ENCODE measurements at places on chromosomes 13 and 19.
A peak's percentile ranks its signal among the peaks of the same experiment; 100 is the strongest.

DNA sequence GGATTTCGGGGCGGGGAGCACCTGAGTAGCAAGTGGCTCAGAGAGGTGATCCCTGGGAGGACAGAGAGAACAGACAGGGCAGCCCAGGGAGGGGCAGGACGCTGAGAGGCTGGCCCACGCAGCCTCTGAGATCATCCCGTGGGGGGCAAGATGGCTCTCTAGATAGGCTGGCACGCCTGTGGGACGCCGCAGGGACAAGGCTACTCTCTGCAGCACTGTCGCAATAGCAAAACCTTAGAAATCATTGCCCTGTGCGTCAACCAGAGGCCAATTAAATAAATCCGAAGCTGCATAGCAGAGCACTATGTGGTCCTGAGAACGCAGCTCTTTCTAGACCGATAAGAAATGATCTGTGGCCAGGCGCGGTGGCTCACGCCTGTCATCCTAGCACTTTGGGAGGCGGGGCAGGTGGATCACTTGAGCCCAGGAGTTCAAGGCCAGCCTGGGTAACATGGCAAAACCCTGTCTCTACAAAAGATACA lies 5.1 kb downstream of the PEX11G start:
- no peak for DNase-seq

- DNase-seq = no peak
Measured at GRCh38 chr19:29881386-29881785, 60.7 kb upstream of the URI1 start.

DNA sequence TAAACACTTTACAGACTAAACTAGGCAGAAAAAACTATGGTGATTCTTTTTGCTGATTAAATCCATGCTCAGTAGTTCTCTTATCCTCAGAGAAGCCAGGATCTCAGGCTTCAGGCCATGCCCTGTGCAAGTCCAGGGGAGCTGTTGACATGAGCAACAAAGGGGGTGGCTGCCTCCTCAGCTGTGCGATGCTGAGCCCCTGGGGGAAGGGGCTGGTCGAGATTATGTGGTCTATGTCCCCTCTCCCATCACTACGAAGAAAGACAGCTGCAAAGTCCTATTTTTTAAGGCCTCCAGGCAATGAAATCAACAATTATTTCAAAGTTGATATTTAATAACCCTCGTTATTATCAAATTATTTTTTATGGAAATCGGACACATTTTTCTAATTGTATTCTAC lies 37.0 kb downstream of the IRS2 start:
- DNase-seq = no peak

DNA sequence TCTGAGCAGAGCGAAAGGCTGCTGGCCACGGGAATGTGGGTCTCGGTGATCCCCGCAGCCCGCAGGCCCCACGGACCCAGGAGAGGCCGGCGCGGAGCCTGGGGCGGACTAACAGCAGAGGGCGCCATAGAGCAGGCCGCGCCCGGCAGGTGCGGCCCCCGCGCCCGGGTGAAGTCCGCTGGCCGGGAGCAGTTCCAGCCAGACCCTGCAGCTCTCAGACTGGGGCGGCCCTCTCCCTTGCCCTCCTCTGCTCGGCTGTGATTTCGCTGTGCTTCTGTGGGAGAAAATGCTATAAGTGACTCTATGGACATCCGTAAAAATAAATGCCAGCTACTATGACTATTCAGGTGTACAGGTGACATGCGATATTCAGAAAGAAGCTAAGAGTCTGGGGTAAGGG lies 37.7 kb downstream of the GSX1 start:
- peak; percentile 41 for DNase-seq

- DNase-seq = no peak
Measured at GRCh38 chr13:100566543-100566942, 22.0 kb downstream of the GGACT start.

DNA sequence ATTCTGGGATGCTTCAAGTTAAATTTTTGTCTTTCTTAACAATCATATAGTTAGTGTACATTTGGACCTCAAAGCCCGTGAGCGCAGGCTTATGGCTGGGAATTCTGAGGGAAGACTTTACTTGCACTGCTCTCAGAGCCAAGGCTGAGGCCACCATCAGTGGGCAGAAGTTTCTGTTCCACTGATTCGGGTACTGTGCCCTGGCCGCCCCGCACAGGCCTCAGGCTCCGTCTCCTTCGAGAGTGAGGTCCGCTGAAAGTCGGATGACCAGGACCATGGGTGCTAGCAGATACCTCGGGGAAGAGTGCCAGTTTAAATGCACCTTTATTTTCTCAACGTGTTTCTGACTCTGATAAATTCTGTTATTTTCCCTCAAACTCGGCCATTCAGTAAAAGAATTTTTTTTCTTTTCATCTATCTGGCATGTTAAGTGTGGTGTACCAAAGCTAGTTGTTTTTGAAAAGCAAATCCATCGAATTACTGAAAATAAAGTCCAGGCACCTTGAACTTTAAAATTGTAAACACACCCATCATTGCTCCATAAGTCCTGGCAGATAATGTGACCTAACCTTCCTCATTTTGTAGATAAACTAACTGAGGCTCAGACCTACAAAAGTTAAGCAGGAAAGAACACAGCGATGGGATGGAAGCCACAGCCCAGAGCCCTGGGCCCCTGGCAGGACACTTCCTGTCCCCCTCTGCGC lies 126.7 kb downstream of the SOX1 start:
- DNase-seq = no peak

DNA sequence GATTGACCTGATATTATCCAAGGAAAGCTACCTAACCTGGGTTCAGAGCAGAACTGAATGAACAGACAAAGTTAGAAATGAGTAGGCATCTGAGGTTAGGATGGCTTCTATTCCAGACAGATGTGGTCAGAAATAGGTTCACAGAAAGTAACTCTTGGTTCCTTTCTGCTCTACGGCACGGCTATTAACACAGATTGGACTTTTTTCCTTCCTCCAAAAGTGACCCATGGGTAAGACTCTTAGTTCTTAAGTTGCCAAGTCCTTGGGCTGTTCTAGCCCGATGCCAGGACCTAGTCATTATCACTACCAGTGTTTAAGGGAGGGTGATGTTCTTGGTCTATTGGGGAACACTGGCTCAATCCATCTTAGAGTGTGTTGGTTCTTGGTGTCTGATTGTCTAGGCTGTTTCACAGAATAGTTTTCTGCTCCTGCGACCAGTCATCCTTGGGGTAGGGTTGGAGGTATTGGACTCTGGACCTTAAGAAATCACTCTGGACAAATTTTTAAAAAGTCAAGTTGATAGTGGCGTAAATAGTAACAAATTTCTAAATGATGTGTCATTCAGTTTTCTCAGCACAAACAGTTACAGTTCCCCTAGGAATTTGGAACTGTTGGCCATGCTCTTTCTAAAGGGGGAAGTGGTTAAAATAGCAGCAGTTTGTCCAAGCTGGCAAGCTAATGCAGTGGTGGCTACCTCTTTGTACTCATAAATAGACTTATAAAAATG lies 60.1 kb upstream of the MYCBP2 start:
- DNase-seq = no peak

DNA sequence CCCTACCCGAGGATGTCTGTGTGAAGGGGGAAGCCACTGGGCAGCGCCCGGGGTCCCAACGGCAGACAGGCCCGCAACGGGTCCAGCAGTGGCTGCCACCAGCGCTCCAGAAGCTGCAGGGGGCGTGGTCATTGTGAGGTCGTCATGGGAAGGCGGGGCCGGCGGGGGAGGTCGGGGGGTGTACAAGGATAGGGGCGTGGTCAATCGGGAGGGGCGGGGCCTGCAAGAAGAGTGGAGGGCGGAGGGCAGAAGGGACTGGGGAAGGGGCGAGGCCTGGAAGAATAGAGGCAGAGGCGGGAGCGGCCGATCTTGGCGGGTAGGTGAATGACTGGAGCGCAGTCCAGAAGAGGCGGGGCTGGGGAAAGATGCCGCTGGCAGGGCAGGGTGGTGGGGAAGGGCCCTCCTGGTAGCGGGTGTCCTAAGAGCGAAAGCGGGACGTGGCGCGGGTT lies 4.4 kb downstream of the FUZ start:
- DNase-seq = peak; percentile 74

- no peak for DNase-seq
Measured at GRCh38 chr19:27736225-27736624, 1476.7 kb downstream of the UQCRFS1 start.

DNA sequence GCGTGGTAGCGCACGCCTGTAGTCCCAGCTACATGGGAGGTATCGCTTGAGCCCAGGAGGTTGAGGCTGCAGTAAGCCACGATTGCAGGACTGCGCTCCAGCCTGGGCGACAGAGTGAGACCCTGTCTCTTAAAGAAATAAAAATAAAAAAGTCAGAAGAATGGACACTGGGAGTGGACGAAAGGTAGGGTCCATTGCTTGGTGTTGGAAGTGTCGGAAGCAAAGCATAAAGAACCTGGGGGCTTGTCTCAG lies 392 bp upstream of the ARHGAP33 start:
- no peak for DNase-seq

DNA sequence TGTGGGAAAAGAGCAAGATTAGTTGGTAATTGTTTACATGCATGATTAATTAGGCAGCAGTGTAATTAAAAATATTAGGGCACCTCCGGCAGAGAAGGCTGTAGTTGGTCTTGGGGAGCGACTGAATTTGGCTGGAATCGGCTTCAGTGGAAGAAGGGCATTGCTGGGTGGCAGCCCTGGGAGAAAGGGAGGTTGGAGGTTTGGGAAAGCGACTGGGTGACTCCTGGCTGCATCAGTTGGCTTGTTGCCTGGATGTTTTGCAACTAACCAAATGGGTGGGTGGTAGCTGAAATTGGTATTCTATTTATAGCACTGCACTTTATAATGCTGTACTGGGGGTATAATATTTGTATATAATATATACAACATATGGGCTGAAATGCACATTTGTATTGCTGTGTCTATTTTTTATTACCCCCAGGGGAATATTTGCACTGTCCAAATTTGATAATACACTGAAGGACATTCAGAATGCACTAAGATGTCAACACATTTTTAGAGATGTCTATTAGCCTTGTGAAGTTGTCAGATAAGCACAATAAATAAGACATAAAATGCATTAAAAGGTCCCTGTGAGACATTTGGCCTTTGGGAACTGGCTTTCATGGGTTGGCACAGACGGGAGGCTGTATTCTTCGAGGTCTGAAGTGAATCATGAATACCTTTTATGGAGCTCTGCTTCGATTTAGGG lies 1.7 kb downstream of the B3GLCT start:
- no peak for DNase-seq

- DNase-seq = no peak
Measured at GRCh38 chr13:84894749-84895148, 904.5 kb downstream of the SLITRK6 start.

DNA sequence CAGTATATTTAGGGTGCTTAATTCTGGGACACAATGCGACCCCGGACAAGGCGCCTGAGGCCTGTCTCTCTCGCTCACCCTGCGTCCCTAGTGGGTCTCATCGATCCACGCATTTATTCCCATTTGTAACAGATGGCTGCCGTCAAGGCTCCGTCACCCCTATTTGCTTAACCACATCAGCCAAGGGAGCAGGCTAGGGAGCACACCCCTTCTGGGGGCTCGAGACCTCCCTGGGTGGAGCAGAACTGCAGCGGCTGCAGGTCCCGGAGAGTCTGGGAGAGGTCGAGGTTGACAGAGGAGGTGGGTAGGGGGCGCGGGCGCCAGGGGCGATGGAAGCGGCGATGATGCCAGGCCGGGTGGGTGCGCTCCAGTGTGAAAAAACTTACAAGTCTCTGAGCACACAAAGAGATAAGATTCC lies 507 bp downstream of the ALG5 start:
- peak; percentile 9 for DNase-seq

GRCh38 chr13:37114250-37114649 lies 8.8 kb upstream of the CSNK1A1L start:
- no peak for DNase-seq

- DNase-seq = peak; percentile 35
Measured at GRCh38 chr19:1407528-1408299, at the start of gene DAZAP1. TSS of gene DAZAP1 (plus strand) at chr19:1407586. CDS start at chr19:1407774, 188 bp downstream.

- no peak for DNase-seq
Measured at GRCh38 chr13:21932578-21932977, 261.7 kb downstream of the FGF9 start.

GRCh38 chr13:38898481-38898880 lies 92.2 kb downstream of the STOML3 start:
- DNase-seq = no peak

GRCh38 chr19:3137119-3137518 lies 1.3 kb downstream of the GNA15 start:
- DNase-seq = no peak

DNA sequence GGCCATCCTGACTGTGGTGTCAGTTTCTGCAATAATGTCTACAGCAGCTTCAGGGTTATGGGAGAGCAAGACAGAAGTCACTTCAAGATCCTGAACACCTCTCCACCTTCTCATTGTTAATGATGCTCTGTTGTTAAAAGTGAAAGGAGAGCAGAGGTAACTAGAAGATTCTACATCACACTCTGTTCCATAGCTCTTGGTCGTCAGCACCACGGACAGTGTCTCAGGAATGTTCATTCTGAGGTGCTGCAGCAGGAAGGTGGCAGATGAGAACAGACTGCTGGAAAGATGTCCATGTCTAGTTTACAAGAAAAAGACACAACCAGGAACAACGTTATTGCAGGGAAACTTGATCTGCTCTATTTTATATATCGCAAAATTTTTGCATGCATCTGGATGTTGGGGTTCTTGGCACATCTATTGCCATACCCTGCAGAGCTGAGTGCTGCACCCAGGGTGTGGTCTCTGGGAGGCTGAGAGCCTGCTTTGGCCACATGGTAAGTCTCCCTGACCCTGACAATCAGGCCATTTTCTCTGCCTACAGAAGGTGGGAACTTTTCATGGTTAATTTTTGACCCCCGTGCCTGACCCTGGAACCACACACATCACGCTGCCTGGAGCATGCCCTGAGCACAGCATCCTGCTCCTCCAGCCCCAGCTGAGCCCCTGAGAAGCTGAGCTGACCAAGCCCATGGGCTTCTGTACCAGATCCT lies 12.7 kb downstream of the CEACAM21 start:
- DNase-seq = no peak

DNA sequence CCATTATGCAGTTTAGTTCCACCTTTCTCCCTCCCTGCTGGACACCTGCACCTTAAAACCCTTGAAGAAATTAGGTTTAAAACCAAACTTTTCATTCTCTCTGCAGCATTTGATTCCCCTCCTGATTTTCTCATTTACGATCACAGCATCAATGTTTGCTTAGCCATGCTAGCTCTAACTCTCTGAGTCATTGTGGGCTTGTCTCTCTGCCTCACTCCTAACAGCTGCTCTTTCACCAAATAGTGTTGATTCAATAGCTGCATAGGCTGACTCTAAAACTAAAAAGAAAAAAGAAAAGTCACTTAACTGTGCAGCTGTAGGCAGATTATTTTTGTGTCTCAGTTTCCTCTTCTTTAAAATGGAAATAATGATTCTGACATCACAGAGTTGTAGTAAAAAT lies 1124.9 kb downstream of the DIAPH3 start:
- no peak for DNase-seq
